ENCODE measurements at places on chromosomes 6 and 20.

GRCh38 chr20:36861875-36862801, 13.8 kb upstream of the TLDC2 start:
- peak; percentile 69 for DNase-seq

- no peak for DNase-seq
Measured at GRCh38 chr6:4084444-4085331, 5.8 kb upstream of the FAM217A start.

DNA sequence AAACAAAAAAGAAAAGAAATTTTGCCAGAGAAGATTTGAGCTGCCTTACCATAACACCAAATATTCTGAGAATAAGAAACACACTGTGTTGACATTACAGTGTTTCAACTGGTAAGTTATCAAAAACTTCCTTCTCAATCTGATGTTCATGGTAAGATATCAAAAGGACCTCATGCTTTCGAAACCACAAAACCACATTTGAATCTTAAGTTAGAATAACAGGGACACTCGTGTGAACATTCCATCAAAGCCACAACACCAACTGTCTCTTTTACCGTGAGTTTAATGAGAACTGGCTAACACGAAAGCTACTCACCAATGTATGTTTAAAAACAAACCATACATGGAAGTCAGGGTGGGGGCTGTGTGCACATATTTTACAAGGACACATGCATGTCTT, 73.0 kb upstream of the OPRM1 start:
- no peak for DNase-seq

- DNase-seq = no peak
Measured at GRCh38 chr6:112300896-112301295, 46.2 kb upstream of the RFPL4B start.

GRCh38 chr6:92024881-92025280, 1394.5 kb downstream of the EPHA7 start:
- no peak for DNase-seq
